ENCODE measurements at places on chromosomes 5 and 9.

DNA sequence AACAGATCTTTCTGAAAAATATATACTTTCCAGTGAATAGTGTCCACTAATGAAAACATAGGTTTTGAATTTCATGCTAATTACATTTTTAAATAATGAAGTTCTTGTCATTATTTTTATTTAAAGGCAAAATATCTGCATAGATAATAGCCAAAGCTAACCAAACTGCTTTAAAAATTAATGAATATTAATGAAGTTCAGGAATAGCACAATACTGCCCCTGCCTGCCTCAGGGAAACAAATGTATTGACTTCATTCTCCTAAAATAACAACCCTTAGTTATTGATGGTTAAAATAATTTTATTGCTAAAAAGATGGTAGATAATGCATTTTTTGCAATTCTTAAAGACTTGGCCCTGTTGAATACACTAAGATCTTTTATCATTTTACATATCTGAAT is 103.6 kb upstream of the SSBP2 start:
- no peak for DNase-seq

DNA sequence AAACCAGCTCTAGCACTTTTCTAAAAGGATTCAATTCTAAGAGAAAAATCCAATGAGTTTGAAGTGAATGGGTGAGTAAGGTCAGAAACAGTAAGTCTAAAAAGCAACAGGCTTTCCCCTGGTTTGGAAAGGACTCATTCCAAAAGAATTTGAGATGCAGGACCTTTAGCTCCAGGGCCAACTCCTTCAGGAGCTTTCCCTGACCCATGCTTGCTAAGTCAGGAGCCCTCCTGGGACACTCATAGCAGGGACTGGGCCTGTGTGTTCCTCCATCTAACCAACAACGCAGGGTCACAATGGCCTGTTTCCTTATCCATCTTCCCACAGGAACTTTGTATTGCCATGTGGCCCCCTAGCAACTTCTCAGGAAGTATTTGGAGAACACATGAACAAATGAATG is 198.8 kb downstream of the FRMD3 start:
- DNase-seq, result no peak

DNA sequence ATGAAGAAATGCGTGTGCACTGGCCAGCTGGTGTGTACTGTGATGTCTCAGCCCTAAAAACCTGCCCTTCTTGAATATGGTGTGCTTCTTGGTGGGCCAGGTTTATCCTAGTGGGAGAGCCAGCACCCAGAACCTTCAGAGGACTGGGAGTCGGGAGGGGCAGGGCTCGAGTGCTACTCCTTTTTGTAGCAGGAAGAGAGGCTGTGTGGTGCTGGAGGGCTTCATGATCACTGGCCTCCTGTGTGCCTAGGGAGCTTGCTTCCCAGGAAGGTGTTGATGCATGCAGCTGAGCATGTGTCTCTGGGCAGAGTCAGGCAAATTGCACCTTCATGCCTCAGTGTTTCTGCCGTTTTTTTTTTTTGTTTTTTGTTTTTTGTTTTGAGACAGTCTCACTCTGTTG is 20.0 kb downstream of the PHF2 start:
- no peak for DNase-seq

- no peak for DNase-seq
Measured at GRCh38 chr9:115999498-115999897, 154.1 kb upstream of the PAPPA start.

GRCh38 chr5:95825495-95825894 is 3.0 kb upstream of the GLRX start:
- DNase-seq, result no peak

DNA sequence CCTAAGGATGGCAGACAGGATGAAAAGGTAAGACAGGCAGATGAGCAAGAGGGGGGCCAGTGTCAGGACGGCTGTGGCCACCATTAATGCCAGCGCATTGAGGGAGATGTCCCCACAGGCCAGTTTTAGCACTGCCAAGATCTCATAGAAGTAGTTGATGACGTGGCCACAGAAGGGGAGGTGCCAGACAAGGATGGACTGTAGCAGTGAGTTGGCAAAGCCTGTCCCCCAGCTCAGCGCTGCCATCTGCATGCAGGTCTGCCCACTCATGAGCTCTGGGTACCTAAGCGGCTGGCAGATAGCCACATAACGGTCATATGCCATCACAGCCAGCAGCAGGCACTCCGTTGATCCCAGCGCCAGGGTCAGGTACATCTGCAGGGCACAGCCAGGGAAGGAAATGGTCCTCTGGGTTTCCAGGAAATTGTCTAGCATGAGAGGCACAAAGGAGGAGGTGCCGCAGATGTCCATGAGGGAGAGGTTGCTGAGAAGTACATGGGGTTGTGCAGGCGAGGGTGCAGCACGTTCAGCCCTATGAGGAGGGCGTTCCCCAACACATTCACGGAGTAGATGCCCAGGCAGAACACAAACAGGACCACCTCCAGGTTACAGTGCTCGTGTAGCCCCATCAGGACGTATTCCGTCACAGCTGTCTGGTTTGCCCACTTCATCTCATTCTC is 10.8 kb downstream of the OR13J1 start:
- DNase-seq, result no peak

DNA sequence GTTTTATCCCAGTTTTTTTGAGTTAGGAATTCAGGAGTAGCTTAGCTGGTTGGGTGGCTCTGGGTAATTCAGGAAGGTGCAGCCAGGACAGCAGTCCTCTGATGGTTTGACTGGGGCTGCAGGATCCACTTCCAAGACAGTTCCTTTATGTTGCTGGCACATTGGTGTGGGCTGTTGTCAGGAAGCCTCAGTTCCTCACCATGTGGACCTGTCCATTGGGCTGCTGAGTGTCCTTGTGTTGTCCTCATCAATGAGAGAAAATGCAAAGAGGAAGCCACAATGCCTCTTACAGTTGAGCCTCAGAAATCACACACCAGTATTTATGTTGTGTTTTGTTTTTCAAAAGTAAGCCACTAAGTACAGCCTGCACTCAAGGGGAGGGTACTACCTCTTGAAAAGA is 140.9 kb downstream of the MAST4 start:
- DNase-seq, result no peak

GRCh38 chr9:129778469-129778868 is 24.5 kb upstream of the TOR1B start:
- DNase-seq, result no peak

GRCh38 chr5:122063836-122064235 is 14.2 kb downstream of the LOX start:
- DNase-seq, result no peak

GRCh38 chr5:80105698-80106439 is 70.7 kb downstream of the THBS4 start:
- DNase-seq, result no peak

- no peak for DNase-seq
Measured at GRCh38 chr5:65768723-65769346, 46.8 kb downstream of the NLN start.

- DNase-seq, result no peak
Measured at GRCh38 chr5:109484597-109484996, 74.8 kb upstream of the PJA2 start.

DNA sequence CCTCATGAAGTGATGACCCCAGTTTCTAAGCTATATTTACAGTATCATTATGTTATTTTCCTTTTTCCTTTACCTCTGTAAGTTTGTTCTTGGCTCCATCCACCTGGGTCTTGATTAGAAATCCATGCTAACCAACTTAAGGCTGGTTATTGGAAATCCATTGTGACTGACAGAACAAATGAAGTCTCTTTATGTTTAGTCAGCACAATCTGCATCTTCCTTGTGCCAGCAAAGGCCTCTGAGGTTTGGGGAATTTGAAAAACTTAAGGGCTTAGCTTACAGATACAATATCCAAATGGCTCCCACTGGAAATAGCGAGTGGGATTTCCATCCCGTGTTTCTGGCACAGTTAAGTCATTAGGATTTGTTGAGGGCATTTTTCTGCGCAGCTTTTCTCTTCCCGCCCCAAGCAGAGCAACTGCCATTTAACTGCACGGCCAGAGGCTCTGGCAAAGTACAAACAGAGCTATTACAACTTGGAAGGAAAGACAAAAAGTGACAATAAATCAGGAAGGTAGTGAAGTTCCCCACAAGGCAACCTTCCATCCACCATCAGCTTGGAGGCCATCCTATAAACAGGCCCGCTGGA is 64.2 kb downstream of the DCP2 start:
- no peak for DNase-seq

DNA sequence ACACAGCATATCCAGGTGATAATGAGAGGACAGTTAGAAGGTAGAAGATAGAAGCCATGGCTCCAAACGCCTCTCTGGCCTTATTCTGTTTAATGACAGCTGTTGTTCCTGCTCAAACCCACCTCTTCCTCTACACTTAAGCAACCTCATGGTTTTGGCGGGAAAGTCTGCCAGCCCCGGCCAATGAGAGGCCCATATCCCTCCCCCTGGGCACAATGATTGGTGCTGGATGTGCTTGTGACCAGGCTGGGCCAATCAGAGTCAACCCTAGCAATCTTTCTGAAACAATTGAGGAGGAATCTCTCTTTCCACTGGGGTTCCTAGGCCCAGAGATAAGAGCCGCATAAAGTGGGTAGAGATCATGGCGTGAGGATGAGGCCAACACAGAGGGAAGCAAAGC is 4.8 kb upstream of the GFI1B start:
- no peak for DNase-seq

GRCh38 chr5:59864718-59865117 is 28.8 kb downstream of the PDE4D start:
- no peak for DNase-seq

DNA sequence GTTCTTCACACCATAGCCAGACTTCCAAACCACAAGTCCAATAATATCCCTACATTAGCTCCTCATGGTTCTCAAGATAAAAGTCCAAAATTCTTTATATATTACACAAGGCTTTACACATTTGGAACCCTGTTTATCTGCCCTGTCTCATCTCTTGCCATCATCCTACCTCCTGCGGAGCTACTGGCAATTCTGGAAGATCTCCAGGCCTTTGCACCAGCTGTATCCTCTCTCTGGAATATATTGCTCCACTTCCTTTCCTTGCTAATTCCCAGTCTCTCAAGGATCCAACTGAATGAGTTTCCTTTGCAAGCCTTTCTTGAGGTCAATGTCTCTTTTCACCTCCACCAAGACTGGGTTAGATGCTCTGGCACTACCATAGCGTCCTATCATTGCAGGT is 41.3 kb upstream of the MIER3 start:
- DNase-seq, result no peak

DNA sequence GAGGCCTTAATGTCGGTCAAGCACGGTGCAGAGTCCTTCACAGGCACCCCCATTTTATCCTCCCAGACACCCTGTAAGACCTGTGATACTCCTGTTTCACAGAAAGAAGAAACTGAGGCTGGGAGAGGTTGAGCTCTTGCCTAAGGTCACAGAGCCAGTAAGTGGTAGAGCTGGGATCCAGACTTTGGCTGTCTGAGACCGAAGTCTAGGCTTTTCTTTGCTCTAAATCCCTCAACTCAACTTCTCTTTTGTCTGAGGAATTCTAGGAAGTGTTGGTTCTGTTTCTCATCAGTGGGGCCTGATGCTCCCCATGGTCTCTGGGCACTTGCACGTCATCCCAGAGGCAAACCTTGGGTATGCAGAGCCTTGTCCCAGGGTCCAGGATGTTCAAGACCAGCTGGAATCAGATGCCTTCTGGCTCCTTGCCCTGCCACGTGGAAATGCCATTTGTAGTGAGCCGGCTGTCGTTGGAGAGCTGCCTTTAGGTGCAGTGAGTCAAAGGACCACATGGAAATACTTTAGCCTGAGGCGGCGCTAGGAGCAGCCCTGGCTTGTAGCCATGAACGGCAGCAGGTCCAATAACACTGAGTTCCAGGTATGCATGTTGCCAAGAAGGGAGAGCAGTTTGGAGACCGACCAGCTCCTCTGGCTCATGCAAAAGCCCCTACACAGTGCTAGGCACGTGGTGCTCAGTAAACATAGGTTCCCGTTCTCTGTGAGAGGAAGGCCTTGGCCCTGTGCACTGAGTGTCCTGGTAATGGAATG is 9.2 kb downstream of the DCANP1 start:
- DNase-seq, result no peak

GRCh38 chr5:4833104-4833738 is 306.9 kb upstream of the ADAMTS16 start:
- DNase-seq, result no peak

DNA sequence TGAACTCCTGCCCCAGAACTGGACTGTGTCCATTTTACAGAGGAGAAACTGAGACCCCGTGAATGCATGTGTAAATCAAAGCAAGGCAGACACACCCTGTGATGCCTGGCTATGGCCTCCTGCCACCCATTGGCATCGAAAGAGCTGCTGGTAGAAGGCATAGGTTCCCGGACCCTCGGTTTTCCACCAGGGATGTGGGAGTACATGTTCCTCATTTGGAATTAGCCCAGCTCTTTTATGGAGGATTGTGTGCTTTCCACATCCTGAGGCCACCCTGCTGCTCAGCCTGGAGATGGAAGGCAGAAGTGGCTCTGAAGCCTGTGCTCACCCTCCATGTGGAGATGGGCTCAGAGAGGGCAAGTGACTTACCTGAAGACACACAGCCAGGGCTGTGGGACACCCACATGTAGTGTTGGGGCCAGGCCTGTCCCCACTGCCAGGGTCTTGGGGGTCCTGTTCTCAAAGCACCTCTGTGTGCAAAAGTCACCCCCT is 2.8 kb downstream of the SUSD3 start:
- no peak for DNase-seq

DNA sequence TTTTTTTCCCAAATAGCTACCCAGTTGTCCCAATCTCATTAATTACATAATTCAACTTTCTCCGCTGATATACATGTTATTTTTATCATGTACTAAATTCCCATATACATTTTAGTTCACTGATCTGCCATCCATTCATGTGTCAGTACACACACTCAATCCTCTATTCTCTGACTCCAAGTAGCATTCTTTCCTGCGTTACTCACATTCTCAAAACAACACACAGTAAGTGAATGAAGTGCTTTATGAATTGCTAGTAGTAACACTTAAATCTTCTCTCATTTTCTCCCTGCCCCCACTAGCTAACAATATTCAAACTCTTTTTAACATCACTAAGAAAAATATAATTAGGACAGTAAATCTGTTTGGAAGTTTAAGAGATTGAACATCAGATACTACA is 8.9 kb downstream of the ZNF366 start:
- no peak for DNase-seq

DNA sequence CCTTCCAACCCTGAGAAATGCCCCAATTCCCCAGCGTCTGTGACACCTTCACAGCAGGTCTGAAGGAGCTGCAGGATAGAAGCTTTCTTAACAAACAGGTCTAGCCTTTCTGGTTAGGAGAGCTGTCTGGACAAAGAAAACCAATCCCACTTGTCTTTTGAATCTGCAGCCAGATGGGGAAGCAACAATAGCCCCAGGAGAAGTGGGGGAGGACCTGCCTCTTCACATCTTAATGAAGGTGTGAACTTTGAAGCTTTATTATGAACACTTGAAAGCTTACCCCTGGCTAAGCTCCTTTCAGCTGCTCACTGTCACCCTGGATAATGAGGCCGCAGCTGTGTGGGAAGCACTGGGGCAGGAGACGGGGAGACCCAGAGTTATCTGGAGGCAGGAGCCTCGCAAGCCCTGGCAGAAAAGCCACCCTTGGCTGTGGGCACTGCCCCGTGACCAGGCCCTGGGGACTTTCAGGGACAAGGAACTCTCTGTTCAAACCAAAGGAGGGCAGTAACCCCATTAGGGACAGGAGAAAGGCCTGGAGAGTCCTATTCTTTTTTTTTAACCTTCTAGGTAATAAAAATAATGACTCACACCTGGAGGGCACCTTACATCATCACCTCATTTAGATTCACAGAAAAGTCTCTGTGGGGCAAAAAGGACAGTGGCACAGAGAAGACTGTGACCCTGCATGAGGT is 151.8 kb upstream of the RAD23B start:
- DNase-seq, result no peak

GRCh38 chr9:133405508-133406438 is 12.0 kb downstream of the REXO4 start:
- no peak for DNase-seq

Data from stimulated activated CD8-positive, alpha-beta memory T cell treated with anti-CD3 and anti-CD28 coated beads, Interleukin-4, amount 100 ng/mL, for 4 hours (primary cell).